Brain pericyte (primary cell): ENCODE measurements at places on chromosomes 4 and X.

- no peak for DNase-seq
These were observed 286.3 kb downstream of the PDGFC start for GRCh38 chr4:156685308-156685707.

DNA sequence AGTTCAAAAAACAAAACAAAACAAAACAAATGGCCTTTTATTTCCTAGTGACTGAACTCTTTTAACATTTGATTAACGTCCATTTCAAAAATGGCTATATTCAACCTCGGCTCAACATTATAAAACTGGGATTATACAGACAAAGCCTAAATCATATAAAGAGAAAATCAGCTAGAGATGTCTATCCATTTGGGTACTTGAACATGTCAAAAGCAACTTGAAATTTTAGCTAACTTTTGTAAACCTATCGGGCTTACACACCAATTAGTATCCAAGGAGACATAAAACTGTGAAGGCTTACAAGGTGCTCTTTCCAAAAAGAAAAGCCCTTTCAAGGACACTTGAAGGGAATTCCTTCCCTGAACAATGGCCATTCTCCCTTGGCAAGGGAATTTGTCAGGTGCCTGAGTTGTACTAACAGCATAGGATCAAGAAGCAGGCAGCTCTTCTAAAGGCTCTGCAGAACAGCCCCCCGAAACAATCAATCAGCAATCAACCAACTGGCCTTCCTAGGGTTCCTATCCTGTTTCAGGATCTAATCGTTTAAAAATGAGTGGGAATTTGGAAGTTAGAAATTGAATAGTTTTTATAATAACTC, 633.7 kb upstream of the HTR2C start:
- no peak for DNase-seq

DNA sequence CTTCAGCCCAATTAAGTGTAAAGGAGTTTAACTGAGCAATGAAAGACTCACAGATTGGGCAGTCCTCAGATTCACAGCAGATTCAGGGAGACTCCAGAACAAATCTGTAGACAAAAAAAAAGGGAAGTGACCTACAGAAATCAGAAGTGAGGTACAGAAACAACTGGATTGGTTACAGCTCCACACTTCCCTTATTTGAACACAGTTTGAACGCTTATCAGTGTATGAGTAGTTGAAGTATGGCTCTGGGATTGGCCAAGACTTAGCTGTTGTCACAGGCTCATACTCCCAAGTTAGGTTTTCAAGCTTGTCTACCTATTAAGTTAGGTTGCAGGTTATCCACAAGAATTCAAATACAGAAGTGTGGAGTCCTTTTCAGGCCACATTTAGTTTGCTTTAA, 112.4 kb upstream of the ELOVL6 start:
- DNase-seq: no peak

GRCh38 chr4:152083338-152083737, 322.5 kb upstream of the GATB start:
- DNase-seq: no peak

DNA sequence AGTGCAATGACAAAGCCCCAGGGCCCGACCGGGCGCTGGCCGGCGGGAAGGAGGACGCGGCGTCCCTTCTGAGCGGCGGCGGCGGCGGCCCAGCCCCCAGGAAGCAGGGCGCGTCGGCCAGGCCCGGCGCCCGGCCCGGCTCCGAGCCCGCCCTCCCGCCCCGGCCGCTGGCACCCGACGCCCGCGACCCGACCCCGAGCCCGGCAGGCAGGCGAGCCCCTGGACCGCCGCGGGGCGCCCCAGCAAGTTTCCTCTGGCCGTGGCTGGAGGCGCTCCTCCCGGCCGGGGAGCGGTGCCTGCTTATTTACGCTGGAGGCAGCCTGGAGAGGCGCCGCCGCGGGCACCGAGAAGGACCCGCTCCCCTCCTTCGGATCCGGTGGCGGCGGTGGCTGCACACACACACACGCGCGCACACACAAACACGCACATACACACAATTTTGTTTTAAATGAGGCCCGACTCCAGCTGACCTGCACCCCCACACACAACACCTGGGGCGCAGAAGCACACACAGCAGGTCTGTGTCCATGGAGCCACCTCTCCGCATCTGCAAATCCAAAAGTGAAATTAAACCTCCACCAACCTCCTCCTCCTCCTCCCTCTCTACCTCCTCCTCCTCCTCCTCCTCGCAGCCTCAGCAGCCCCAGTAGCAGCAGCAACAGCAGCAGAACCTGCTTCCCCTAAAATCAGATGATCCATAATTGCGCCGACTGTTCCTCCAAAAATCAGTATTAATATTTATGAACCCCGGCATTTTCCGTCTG, 669 bp downstream of the IRF2 start:
- no peak for DNase-seq

DNA sequence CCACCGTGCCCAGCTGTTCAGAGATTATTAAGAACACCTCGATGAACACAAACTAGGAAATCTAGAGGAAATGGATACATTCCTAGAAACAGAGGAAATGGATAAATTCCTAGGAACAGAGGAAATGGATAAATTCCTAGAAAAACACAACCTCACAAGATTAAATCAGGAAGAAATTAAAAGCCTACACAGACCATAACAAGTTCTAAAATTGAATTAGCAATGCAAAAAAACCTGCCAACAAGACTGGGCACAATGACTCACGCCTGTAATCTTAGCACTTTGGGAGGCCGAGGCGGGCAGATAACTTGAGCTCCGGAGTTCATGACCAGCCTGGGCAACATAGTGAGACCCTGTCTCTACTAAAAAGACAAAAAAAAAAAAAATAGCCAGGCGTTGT, 13.1 kb upstream of the IDS start:
- no peak for DNase-seq

GRCh38 chrX:21469071-21469470, 94.9 kb downstream of the CNKSR2 start:
- DNase-seq: no peak

GRCh38 chr4:179894066-179894778, 2349.0 kb upstream of the TENM3 start:
- DNase-seq: no peak

GRCh38 chr4:166008510-166008909, 135.5 kb downstream of the TLL1 start:
- DNase-seq: no peak

DNA sequence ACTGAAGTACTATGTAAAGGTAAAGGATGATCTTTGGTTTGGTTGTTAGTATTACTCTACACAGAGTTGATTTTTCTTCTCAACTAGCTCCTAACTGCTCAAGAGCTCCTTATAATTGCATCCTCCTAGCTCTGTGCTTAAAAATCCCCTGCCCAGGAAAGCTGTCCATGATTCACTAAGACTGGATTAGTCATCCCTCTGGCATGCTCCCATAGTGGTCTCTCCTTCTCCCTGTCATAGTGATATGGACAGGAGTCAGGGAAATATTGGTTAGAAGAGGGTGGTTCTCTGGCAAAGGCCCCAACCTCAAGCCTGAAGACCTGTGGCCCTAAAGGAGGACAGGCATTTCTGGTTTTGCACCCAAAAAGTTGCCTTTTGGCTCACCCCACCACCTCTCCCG, 242.3 kb upstream of the KCNIP4 start:
- no peak for DNase-seq

GRCh38 chr4:101025755-101026154, 321.6 kb downstream of the PPP3CA start:
- no peak for DNase-seq

DNA sequence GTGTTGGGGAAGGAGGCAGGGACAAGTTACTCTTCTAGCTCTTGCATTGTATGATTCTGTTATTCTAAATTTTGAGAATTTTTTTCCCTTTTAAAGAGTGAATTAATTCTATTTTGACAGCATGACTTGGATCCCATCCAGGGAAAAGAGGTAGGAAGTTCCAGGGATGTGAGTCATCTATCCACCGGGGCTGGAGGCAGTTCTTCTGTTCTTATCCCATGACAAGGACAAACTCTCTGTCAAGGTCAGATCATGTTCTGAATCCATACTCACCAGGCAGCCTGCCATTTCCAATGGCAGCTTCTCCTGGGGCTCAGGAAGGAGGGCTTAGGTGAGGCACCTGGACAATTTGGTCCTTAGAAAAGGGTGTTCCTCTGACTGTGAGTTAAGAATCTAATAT, 132.0 kb upstream of the MED14 start:
- DNase-seq: no peak

GRCh38 chr4:113147498-113148111, 98.2 kb downstream of the ANK2 start:
- no peak for DNase-seq

DNA sequence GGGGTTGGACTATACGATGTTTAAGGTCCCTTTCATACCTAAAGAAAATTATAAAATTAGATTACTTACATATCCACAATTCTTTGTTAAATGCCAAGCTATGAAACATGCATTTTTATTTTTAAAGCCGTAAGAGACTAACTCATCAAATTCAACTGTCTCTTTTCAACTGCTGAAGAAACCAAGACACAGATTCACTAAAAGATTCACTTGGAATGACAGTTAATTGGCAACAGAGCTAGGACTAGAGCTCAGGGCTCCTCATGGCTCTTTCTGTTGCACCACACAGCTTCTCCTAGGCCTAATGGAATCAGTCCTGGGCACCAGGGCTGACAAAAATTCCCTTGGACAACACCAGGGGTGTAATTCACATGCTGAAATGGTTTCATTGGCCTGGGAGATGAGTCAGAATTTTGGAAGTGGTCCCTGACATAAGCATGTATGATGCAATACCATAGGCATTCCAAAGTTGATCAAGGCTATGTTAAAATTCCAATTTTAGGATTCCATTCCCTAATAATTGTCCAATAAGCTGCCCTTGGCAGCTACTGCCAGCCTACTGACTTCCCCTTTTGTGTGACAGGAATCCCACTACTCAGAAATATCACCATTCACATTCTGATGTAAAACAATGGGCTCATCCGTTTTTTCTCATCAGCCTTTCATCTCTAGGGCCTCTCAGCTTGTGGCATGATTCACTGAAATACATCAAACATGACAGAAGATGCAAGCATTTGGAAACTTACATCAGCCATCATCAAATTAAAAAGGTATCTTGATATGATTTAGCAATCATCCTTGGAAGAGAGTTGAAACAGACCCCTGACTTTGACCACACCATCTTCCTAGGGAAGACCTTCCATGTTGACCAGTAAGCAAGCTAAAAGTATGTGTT, 54.2 kb downstream of the PLAC1 start:
- no peak for DNase-seq

GRCh38 chr4:127975121-127975770, 10.0 kb downstream of the ABHD18 start:
- DNase-seq: no peak

DNA sequence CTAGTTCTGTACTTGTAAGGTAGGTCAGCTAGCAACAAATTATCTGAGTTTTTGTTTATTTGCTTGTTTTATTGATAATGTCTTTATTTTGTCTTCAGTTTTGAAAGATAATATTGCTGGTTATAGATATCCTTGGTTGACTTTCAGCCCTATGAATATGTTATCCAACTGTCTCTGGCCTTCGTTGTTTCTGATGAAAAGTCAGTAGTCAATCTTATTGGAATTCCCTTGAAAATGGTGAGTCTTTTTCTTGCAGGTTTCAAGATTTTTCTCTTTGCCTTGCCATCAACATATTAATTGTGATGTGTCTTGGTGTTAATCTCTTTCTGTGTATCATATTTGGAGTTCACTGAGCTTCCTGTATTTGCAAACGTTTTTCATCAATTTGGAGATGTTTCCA, 113.1 kb upstream of the NEIL3 start:
- no peak for DNase-seq

DNA sequence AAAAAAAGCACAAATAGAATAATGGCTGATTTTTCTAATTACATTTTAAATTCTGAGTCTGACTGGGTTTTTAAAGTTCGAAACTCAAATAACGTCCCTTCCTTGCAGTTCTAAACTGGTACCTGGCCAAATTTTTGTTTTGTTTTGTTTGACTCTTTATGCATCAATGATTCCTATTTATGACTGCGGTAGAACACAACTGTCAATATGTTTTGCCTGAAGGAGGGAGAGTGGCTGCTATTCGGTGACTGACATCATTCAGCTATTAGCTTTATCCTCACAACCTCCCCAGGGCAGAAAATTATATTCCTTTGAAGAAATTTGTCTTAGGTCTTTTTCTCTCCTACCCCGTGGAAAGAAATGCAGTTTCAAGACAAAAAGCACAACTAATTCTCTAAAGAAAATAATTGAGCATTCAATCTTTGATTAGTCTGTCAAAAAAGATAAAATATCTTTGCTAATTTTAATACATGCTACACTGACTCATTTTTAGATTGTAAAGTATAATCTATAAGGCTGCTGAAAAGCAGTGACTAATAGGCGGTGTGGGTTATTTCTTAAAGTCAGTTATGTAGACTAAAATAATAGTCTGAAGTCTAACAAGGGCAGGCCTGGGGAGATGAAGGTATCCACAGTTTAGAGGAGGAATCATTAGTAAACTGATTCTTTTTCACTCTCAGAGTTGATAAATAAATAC, 61.9 kb downstream of the TMEM150C start:
- no peak for DNase-seq

GRCh38 chr4:48047896-48048295, 31.3 kb downstream of the NIPAL1 start:
- DNase-seq: no peak
